Right ventricle myocardium superior (tissue), 1 donor: ENCODE measurements at places on chromosomes 2 and 18.
A peak's percentile ranks its signal among the peaks of the same experiment; 100 is the strongest.

DNA sequence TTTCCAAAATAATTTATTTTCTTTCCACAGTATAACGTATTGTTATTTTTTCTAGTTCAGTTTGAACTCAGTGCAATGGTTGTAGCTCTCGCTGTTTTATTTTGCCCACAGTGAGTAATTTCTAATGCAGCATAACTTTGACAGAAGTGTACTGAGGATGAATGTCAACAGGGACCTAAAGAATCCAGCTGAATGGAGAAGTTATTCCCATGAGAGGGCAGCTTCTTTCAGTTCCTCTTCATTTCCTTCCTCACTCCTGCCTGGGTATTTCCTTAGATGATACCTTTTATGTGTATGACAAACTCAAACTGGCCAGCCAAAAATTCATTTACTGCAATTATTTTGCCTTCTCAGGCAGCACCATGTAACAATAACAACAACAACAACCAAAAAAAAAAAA lies 1223.1 kb upstream of the ZEB2 start:
- no peak for DNase-seq

DNA sequence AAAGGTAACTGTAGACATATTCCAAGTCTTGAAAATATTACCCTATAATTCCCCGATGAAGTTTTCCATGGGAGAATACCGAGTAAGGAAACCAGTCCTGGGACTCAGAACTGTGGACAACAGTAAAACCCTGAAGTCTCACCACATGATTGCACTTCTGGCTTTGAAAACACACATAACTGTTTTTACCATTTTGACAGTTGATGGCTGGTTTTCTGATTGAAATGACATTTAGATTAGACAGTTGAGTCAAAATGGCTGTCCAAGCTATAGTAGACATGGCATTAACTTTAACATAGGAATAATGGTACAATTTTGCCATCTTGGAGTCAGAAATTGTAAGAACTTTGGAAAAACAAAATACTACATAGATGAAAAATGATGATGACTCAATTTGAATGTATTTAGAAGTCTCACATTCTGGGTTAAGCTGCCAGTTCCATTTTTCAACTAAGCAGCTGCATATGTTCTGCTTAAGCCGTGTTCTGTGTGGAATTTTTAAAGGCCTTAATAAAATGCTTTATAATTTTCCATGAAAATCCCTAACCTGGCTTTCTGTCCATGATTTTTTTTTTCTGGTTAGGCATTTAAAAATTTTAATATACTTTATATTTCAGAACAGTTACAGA lies 38.3 kb upstream of the WIPF1 start:
- DNase-seq: no peak

- no peak for DNase-seq
These were observed 335.3 kb downstream of the RIT2 start for GRCh38 chr18:42780171-42780570.

- DNase-seq: no peak
These were observed 105.5 kb downstream of the GCA start for GRCh38 chr2:162449471-162449870.

GRCh38 chr18:76546088-76546435 lies 51.0 kb upstream of the ZNF516 start:
- DNase-seq: no peak

DNA sequence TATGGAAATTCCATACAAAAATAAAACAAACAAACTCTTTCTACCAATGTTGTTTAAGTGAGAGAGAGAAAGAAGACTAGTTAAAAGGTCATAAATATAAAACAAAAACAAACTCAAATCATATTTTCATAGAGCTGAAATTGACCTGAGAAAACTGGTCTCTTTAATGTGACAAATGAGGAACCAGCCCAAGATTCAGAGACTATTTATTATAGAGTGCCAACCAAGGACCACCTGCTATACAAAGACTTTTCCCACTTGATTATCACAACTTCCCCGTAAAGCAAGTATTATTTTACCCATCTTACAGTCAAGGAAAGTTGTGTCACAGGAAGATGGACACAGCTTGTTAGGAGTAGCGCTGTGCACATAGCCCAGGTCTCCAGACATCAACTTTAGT lies 13.3 kb downstream of the ANKRD44 start:
- DNase-seq: no peak

DNA sequence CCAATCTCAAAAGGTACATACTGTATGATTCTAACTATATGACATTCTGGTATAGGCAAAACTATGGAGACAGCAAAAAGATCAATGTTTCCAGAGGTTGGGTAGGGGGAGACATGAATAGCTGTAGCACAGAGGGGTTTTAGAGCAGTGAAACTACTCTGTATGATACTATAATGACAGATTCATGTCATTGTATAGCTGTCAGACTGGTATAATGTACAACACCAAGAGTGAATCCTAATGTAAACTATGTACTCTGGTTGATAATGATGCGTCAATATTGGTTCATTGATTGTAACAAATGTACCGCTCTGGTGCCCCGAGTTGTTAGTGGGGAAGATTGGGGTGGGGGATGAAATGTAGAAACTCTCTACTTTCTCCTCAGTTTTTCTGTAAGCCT lies 172.4 kb upstream of the SPOPL start:
- no peak for DNase-seq

GRCh38 chr2:84797271-84797670 lies 83.6 kb downstream of the TRABD2A start:
- no peak for DNase-seq

DNA sequence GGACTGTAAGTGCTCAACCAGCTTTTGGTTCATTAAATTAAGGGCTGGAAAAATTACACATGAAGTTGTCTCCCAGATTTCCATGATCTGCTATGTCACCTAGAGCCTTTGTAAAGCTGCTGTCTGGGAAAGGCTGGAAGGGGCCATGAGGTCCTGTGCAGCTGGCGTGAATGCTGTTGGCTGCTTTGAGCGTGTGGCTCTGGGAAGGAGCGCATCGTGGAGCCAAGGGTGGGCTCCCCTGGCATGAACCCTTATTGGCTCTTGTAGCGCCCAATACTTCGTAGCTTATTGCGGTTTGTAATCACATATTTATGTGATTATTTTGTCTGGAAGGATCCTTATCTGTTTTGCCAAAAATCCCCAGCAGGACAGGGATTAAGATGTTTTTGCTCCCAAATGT lies 70.5 kb upstream of the LMAN1 start:
- no peak for DNase-seq

DNA sequence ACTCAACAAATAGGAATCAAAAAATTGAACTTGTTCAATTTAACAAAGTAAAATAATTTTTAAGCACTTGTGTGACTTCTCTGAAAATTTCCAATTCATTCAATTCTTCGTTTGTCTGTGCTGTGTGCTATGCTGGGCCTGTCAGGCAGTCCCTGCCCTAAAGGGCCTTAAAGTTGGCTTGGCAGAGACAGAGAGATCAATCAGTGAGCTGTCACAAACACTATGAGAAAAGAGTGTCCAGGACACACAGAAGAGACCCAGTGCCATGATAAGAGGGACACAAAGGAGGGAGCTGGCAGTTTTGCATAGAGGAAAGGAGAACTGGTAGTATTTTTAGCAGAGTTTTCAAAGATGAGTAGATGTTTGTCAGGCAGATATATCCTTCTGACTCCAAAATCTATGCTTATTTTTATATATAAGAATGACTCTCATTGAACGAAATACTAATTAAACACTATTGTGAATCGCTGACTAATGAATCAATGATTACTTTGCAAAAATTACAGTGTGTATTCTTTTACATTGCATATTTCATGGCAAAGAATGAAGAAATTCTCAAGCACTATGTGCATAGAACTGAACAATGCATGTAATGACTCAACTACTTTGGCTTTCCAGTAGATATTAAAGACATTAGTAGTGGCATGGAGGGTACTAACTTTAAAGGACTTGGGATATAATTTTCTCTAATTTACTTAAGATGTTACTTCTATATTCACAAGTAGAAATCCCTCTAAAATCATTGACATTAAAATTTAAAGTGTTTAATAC lies 193.3 kb upstream of the BOD1L2 start:
- no peak for DNase-seq

DNA sequence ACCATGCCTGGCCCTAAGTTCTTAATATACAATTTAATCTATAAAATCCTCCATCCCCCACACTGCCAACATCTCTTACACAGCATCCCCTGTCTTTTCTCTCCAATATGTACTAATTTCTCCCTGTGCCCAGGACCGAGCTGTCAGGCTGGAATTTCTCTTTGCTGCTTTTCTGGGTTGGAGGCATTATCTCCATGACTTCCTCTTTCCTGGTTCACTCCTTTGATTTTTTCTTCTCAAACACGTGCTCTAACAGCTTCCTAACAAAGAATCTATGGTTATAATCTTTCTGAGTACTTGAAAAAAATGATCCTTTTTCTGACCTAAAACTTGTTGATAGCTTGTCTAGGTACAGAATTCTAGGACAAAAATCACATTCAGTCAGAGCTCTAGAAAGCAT lies 112.8 kb downstream of the C1D start:
- no peak for DNase-seq

- DNase-seq: no peak
These were observed 34.2 kb upstream of the REV1 start for GRCh38 chr2:99524056-99524455.

DNA sequence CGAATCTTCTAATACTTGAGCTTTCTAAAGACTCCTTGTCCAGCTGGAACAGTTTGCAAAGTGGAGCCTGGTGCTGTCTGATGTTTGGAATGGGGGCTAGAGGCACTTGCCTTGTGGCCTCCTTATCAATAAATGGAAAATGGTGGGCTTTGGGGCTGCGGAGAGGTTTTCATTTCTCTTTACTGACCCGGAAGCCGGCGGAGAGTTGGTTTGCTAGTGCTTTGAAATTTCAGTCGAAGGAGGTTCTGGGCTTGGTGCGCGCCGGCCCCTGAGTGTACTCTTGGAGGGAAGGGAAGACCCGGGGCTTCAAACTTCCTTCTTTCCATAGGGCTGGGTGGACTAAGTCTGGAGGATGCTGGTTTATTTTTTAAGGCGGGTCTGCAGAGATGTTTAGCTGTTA lies 714 bp downstream of the RPIA start:
- DNase-seq: peak; percentile 46

- no peak for DNase-seq
These were observed 104.4 kb upstream of the IL1R2 start for GRCh38 chr2:101887328-101887727.

DNA sequence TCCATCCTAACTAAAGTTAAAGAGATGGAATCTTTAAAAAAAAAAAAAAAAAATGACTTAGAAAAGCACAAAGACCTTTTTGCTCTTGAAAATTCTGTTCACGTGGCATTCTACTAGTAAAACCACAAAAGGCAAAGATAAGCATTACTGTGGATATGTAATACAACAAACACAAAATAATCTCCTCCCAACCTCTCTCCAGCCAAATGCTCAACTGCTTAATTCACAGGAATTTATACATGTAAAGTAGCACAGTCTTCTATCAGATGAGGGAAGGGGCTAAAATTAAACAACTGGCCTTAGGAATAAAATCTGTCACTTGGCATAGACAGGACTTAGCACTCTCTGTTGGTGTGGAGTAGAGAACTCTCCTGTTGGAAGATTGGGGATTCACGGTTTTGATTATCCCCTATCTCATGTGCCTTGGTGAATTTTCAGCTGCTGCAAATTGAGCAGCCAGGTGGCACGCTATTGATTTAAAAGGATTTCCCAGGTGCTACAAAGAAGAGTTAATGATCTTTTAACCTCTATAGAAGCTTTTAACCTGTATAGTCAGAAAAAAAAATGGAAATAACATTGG lies 57.4 kb downstream of the ATIC start:
- no peak for DNase-seq

DNA sequence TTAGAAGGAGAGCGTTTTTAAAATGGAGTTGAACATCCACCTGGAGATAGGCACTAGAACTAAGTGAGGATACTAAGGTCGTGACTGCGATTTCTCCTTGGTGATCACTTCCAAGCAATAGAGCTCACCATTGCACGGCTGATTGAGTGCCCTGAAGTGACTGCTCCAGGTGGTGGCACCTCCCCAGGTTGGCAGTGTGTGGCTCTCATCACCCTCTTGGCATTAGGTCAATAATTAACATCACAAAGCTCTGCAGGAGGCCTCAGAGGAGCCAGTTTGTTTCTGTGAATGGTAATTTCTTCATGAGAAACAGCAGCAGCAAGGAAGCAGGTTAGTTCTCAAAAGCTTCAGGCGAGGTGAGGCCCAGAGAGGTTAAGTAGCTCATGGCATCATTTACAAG lies 259.6 kb downstream of the CLIP4 start:
- DNase-seq: no peak

GRCh38 chr2:76749858-76750257 lies 772.3 kb downstream of the LRRTM4 start:
- no peak for DNase-seq

- DNase-seq: no peak
These were observed 13.7 kb downstream of the TET3 start for GRCh38 chr2:73998451-73998850.

- peak; percentile 81 for DNase-seq
These were observed 47.7 kb downstream of the SMAD7 start for GRCh38 chr18:48902856-48903601.

DNA sequence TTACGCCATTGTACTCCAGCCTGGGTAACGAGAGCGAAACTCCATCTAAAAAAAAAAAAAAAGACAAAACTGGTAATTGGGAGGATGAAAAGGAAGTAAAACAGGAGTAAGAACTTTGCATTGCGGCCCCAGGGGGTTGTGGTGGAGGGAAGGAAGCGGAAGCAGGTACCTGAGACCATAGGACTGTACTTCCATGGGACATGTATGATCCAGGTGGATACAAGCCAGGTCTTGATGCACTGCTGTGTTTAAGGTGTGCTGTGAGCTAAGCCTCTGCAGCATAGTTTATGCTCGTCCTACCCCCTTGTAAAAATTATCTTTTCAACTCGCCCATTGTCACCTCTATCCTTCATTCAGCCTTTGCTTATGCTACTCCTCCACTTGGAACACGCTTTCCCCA lies 23.7 kb downstream of the FBXO36 start:
- no peak for DNase-seq

DNA sequence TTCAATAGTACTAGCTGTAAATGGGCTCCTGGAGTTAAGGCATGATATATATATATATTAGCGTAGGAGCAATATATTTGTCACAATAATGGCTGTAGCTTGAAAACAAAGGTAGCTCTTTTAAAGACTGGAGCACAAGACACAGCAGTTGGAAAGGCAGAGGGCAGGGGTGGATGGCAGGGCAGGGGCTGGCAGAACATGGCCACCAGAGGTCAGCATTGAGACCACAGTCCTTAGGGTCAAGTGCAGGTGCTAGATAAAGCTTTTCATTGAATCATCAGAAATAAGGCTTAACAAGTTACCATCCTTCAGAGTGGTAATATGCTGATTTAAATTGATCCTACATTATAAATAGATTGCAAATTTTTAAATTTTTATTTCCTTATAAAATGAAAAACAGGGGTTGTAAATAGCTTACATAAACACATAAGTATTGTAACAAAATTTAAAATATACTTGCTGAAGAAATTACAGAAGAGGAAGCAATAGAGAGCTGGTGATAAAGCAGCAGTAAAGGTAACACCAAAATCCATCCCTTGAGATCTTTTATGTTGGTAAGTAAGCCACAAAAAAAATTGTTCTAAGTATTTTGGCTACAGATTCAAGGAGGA lies 161.2 kb upstream of the PIEZO2 start:
- DNase-seq: peak; percentile 56
